ENCODE measurements at places on chromosomes 13 and 19.

DNA sequence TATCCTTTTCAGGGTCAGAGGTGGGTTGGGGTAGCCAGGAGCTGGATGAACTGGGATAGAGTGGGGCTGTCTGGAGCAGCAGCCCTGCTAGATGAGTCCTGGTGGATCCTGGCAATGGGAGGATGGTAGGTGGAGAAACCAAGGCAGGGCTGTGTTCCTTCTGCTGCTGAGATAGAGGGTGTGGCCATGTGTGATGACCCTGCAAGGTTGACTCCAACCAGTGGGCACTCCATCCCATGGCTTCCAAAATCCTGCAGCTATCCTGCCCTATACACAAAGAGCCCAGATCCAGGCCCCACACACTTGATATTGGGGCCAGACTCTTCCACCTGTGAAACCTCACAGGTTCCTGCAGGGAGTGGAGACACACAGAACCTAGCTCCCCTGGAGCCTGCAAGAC, 2.4 kb upstream of the ZNF446 start:
- no peak for DNase-seq

- no peak for DNase-seq
Measured at GRCh38 chr19:33407716-33408115, 34.2 kb downstream of the CEBPG start.

- DNase-seq: peak; percentile 43
Measured at GRCh38 chr13:27170516-27171243, 931 bp downstream of the USP12 start.

DNA sequence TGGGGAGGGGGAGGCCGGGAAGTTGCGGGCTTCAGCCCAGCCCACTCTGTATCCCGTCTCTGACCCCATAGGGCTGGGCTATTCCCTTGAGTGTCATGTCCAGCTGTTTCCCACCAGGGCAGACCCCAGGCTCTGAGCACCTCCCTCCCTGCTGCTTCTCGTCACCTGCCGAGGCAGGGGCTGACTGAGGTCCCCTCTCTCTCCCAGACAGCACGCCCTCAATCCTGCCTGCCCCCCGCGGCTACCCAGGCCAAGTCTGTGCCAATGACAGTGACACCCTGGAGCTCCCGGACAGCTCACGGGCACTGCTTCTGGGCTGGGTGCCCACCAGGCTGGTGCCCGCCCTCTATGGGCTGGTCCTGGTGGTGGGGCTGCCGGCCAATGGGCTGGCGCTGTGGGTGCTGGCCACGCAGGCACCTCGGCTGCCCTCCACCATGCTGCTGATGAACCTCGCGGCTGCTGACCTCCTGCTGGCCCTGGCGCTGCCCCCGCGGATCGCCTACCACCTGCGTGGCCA, 625 bp downstream of the F2RL3 start:
- no peak for DNase-seq

GRCh38 chr13:36913463-36913862, 6.6 kb downstream of the SMAD9 start:
- DNase-seq: no peak

DNA sequence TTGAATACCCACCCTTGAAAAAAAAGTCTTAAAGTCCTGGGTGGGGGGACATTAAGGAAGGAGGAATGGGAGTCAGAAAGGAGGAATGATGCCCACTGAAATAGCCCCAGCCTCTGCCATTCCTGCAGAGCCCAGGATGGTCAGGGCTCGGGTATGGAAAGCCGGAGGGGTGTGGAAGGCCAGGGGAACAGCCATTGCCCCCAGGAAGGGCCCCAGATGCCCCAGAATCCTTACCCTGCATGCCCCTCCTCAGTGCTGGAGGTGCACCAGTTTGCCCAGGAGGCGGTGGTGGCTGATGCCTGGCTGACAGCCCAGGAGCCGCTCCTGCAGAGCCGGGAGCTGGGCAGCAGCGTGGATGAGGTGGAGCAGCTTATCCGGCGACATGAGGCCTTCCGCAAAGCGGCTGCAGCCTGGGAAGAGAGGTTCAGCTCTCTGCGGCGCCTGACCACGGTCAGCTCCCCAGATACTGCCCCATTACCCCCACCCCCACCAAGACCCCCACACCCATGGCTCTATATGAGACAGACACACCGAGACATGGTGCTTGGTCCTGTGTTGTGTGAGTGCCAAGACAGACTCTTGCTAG, 10.7 kb upstream of the SHKBP1 start:
- DNase-seq: no peak

- no peak for DNase-seq
Measured at GRCh38 chr13:28316129-28316528, 177.8 kb downstream of the PAN3 start.

GRCh38 chr13:109281903-109282635, 504.3 kb downstream of the IRS2 start:
- DNase-seq: no peak

GRCh38 chr19:10780368-10780767, 55.6 kb downstream of the TMED1 start:
- DNase-seq: no peak

DNA sequence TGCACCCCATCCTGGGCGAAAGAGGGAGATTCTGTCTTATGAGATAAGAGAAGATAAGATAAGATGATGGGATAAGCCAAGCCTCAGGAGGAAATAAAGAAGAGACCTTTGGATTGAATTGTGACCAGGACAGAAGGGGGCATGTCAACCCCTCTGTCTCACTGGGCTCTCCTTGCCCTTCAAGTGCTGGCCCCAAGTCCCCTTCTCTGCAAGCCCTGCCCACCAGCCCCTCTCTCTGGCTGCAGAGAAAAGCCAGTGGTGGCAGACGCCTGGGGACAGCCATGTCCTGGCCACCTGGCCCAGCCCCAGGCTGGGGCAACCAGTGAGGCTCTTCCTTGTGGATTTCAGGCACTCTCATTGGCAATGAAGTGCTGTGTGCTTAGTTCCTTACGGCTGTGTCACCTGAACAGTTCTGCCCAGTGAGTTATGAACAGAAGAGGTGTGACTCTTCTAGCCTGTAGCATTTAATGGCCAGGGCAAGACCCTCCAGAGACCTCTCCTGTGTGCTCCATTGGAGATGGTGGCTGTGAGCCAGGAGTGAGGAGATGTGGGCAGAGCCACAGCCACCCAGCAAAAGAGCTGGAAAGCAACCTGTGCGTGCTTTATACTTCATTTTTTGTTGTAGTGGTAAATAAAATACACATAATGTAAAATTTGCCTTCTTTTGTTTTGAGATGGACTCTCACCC, 6.1 kb upstream of the BTBD2 start:
- no peak for DNase-seq

GRCh38 chr13:44848920-44849676, 140.2 kb downstream of the NUFIP1 start:
- DNase-seq: no peak

DNA sequence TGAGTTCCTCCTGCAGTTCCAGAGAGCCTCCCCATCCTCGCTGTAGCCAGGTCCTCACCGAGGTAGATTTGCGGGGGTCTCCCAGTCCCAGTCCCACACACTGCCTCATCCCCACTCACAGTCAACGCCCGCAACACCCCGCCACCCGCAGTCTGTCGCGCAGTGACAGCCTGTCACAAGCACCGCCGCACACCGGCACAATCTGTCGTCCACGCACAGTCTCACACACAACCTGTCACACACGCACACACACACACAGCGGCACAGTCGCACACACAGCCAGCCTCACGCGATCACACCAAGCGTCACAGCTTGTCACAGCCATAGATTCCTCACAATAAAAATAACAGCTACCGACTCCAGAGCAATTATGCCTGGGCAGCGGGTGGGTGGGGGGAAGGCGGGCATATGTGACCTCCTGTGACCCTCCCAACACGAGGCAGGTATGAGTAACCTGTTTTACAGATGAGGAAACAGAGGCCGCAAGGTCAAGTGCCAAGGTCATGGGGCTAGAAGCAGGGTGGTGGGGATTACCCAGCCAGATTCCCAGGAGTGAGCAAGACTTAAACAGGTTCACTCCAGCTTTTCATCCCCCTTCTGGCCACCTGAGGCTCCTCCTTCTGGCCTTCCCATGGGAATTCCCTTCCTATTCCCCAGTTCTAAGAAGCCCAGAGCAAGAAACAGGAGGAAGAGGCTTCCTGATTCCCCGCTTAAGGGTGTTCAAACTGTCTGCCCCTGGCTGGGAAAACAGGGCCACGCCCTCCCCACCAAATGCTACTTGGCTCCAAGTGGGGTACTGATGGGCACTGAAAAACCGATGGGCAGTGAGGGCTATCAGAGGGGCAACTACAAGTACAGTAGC, 13.9 kb downstream of the NFIX start:
- no peak for DNase-seq

GRCh38 chr13:88031980-88032559, 360.9 kb downstream of the SLITRK5 start:
- no peak for DNase-seq

GRCh38 chr13:33976965-33977364, 159.0 kb downstream of the RFC3 start:
- no peak for DNase-seq

DNA sequence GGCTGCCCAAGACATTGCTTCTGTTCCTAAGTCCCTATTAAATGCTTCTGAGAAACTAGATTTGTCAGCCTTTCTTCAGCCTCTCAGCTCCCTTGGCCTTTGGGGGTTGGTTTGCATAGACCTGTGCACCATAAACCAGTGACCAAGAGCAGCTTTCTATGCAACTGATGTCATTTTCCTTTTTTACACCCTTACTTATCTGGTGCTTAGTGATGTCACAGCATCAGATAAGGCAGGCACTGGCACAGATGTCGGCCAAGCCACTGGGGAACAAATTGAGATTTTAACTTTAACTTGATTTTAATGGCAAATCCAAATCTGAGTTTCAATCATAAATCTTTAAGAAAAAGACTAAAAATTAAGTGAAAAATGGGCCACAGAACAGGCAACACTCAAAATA, 59.8 kb downstream of the RUBCNL start:
- DNase-seq: no peak

All from NCI-H2227 treated with DMSO at 0.1 percent for 48 hours (cell line).